Effector memory CD8-positive, alpha-beta T cell (primary cell): ENCODE measurements at places on chromosomes 6 and 20.

DNA sequence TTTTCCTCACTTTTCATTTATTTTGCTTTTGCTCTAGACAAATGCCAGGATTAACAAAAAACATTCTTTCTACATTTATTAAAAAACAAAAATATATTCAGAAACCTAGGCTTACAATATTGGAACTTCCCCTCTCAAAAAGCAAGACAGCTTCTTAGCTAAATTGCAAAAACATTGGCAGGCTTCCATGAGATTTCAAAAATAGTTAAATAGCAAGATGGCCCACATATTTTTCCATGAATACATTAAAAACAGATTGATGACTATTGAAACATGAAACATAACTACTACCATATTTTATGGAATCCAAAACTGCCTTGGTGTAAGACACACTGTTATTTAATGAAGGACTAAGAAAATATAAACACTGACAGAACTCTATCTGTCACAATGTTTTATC, 92.0 kb downstream of the LY86 start:
- DNase-seq: no peak

- no peak for DNase-seq
Measured at GRCh38 chr6:155067956-155068615, 73.0 kb downstream of the TIAM2 start.

GRCh38 chr20:32559753-32560380, 25.3 kb downstream of the NOL4L start:
- no peak for DNase-seq

- DNase-seq: no peak
Measured at GRCh38 chr20:57878786-57879424, 169.1 kb upstream of the PMEPA1 start.

DNA sequence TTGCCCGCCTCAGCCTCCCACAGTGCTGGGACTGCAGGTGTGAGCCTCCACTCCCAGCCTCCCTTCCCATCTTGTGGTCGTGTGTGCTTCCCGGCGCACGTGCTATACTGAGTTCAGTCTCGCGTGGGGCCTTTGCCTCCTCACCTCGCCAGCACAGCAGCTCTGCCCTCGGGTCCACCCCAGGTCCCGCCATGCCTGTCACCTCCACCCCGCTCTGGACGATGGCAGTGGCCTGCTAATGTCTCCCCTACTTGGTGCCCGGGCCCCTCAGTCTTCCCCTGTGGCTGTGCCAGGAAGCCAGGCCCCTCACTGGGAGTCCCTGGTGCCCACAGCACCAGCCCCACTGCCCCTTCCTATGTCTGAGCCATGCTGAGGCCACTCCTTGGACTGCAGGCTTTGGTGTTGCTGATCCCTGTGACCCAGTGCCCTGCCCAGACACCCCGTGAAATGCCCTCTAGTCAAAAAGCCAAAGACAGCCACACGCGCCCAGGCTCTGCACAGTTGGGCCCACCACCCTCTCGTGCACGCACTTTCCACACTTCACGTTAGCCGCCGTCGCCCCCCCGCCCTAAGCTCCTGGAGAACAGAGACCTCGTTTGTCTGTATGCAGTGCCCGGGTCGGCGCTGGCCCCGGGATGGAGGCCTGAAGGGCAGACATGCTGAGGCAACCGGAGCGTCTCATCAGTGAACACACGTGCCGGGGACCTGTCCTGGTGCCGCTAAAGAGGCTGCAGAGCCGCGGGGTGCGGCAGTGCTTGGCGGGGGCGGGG, 14.3 kb downstream of the HRH3 start:
- DNase-seq: no peak

DNA sequence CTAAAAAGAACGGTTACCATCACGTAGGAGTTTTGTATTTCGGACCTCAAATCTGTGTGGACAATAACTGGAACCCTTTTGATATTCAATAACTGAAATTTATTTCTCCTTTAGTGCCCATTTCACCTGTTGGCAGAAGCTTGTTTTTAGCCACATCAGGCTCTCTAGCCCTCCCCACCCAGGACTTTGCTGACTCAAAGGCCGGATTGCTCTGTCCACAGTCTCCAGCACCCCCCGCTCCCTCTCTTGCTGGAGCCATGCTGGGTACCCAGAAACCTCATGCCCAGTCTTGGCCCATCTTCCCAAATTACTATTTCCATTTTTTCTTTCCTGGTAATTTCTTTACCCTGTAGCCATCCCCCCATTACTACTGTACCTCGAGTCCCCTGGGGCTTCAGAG, 55.8 kb upstream of the DUSP22 start:
- DNase-seq: no peak

GRCh38 chr6:26087284-26088115, at the start of gene HFE:
TSS of gene HFE (plus strand) at chr6:26087429. CDS start at chr6:26087441, 12 bp downstream.
- no peak for DNase-seq

DNA sequence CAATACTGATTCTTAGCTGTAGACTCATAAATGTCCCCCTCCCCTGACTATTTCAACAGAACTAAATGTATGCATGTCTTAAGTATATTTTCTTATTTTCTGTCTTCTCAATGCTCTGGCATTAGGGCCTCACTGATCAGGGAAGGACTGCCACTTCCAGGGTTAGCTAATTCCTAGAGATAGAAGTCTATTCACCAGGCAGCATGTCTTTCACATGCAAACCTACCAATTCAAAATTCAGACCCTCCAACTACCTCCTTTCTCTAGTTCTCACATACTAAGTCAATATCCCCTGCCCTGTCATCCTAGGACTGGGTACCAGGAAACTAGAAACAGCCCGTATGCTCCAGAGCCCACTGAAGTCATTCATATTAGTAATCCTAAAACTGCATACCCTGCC, 132.3 kb downstream of the RALGAPA2 start:
- DNase-seq: no peak

GRCh38 chr6:170089963-170090362, 200.9 kb downstream of the DLL1 start:
- DNase-seq: no peak

DNA sequence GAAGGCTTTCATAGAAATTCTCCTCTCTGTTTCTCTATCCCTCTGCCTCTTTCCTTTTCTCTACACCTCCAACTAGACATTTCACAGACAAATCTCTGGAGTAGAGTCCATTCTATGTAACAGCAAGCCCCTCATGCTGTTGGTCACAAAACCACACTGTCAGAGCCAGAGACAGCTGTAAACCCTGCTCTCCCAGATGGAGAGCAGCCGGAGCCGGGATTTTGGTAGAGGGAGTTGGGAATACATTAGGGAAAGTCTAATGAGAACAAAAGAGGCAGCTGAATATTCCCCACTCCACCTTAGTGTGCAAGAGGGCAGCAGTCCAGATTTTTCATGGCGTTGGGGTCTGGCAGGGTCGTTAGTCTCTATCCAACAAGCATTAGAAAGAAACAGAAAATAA, 68.3 kb upstream of the EDN1 start:
- no peak for DNase-seq

- peak; percentile 56 for DNase-seq
Measured at GRCh38 chr20:38221119-38221589, 39.4 kb downstream of the KIAA1755 start.

GRCh38 chr6:15927531-15928225, 201.2 kb upstream of the MYLIP start:
- no peak for DNase-seq

DNA sequence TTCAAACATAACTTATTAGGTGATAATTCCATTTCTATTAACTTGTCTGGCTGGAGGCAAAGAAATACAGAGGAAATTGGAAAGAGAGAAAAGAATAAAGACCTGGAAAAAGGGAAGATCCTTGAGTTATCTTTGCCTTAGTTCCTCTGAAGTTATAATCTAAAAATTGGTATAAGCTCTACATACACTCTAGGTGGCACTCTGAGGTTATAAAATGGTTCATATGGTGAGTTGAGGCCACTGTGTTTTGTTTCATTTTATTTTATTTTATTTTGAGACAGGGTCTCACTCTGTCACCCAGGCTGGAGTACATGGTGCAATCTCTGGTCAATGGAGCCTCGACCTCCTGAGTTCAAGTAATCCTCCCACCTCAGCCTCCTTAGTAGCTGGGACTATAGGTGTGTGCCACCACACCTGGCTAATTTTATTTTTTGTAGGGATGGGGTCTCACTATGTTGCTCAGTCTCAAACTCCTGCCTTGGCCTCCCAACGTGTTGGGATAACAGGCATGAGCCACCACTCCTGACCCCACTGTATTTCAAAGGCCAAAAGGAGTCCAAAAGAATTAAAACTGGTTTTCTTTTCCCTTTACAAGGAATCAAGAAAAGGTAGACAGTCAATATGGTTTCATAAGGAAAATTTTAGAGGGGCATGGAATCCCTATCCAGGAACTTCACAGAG, 19.4 kb downstream of the GPX6 start:
- DNase-seq: no peak

- DNase-seq: no peak
Measured at GRCh38 chr6:126066053-126067048, 80.0 kb downstream of the TRMT11 start.

DNA sequence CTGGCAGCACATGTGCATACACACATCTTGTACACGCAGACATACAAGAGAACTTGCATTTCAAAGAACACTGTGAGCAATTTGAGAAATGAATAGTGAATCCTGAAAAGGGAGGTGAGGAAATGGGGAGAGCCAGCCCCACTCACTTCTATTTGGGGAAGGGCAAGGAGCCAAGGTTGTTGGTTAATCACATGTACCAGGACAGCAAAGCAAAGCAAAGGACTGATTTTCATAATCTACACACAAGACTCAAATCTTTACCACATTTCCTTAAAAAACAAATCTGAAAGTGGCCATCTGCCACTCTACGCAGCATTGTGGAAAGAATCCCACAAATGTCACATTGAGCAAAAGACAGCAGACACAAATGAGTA, 35.0 kb upstream of the KIF16B start:
- DNase-seq: no peak

DNA sequence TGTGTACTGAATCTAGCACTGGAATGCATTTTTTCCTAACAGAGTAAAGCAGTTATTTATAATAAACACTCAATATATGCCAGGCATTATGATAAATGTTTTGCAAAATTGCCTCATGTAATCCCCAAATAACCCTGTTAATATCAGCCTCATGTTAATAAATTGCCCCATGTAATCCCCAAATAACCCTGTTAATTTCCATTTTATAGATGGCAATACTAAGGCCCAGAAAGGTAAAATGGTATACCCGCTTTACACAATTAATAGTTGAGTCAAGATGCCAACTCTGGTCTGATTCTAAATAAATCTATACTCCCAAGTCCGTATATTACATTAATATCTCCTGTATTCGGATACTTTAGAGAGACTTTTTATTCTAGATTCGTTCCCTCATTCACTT, 6.3 kb downstream of the MYB start:
- DNase-seq: no peak

DNA sequence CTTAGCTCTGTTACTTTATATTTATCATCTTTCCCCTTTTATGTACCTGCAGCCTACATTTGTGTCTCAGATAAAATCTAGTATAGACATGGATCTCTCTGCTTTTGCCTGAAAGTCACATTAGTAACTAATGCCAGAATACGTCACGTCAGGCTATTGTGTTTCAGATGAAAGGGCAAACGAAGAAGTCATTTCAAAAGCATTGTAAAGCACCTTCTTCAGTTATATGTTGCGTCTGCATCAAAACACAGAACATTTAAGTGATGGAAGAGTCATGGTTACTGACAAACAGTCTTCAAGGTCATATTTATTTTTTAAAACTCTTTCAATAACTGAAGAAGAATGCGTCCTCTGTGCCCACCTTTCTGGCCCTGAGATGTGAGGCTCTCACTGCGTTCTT, 119.1 kb downstream of the SMOC2 start:
- no peak for DNase-seq

GRCh38 chr6:107712665-107713551, 111.2 kb downstream of the SCML4 start:
- DNase-seq: no peak

- no peak for DNase-seq
Measured at GRCh38 chr6:131443514-131443913, 129.5 kb upstream of the ARG1 start.

DNA sequence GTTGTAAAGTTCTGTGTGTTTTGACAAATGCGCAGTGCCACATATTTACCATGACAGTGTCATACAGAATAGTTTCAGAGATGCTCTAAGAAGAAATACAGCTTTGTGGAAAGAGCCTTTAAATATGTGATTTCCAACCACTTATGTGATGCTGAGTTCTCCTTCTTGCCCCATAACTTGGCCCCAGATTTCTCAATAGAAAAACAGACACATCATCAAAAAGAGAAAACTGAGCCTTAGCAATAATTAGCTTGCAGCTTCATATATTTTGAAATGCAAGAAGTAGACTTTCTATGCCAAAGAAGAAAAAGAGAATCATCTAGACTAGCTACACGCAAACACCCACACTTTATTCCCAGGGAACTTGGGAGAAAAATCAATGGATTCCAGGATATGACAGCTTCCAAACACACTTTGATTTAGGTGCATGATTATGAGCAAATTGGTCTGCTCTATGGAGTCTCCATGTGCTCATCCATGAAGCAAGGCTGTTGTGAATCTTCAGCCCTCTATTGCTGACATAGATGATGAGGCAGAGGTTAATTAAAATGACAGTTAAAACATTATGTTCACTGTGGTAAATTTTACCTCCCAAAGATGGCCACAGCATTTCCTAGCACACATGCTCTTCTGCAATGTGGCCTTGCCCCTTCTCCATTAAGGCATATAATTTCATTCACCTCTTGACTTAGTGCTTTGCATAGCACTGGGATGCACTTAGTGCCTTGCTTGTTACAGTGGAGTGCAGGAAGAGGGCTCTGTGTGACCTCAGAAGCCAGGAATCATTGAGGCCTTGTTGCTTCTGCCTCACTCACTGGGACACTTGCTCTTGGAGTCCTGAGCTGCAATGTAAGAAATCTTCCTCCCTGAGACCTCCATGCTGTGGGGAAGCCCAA, 174.6 kb downstream of the SYNDIG1 start:
- DNase-seq: no peak

DNA sequence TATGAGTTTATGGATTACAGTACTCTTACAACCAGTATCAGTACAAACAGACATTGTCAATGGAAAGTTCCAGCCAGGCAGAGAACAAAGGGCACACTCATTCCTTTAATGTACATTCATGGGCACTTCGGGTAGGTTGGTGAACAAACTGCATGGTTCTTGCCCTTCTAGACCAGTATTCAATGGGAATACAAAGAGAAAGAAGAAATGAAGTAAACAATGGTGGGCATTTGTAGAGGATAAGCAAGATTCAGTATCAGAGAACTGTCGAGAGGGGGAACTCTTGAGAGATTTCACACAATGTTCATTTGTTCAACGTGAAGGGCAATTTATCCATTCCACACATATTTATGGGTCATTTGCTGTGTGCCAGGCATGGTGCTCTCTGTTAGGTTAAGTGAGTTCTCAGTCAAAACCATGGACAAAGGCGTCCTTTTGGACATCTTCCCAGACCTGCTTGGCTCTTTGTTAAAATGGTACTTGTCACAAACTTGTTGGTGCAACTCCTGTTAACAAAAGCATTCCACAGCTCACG, 714.8 kb downstream of the DHX35 start:
- no peak for DNase-seq

GRCh38 chr20:64049060-64049877, at the start of gene SOX18:
TSS of gene SOX18 (minus strand) at chr20:64049639. CDS start at chr20:64049516, 123 bp downstream.
- no peak for DNase-seq

- DNase-seq: no peak
Measured at GRCh38 chr20:14830466-14830865, 493.1 kb upstream of the FLRT3 start.

- no peak for DNase-seq
Measured at GRCh38 chr6:36756786-36757185, 59.2 kb downstream of the RAB44 start.
